ENCODE measurements at places on chromosomes 1 and 21.

DNA sequence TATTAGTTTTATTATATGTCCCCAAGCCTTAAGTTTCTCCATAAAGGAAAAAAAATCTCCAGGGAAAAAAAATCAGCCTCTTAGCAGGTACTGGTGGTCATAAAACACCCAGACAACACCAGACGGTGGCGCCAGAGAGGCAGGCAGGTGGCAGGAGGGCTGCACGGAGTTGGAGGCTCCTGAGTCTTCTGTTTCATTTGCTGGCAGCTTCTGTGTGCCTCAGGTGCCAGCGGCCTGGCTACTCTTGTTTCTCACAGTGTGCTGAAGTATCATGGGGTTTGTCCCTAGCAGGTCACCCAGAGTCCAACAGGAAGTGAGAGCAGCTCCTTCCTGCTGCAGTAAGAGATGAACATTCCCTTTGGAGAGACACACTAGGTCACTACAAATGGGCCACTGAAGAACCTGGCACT lies 123.3 kb upstream of the GADD45A start:
- no peak for DNase-seq
- H3K4me1 ChIP-seq, result peaks cover 31% of the 10 kb centered on the region
- H3K27ac ChIP-seq, result no peak overlapping the region
- no peaks in the 10 kb centered on the region for H3K27me3 ChIP-seq
- H3K36me3 ChIP-seq, result no peaks in the 10 kb centered on the region

DNA sequence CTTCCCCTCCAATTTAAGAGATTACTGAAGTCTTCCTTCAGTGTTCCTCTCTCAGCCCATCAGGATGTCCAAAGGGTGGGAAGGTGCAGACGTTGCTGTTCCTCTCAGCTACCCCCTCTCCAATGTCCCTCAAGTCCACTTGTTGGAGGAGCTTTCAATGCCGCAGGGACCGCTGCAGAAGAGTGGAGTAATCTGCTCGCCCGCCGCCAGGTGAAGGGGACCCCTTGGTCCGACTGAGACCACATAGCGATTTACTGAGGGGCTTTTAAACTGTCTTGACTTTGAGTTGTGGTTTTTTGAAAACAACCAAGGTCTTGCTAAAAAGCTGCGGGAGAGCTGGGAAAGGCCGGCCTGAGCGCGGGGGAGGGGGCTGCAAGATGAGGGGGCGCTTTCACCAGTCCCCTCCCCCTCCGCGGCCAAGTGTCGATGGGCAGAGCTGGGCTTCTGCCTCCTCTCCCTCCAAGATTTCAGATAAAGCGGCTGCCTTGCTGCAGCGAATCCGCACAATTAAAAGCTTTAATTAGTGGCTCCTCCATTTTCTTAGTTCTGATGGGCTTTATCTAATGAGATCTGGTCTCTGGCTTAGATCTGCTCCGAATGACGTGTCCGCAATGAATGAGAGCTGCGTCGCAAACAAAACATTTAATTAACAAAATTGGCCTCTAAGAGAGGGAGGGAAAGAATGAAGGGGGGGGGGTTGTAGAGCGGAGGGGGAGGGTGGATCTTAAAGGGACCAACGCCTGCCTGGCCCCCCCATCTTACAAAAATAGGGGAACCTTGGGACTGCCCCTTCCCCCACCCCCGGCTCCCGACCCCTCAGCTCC lies 5.9 kb downstream of the LMO4 start:
- no peaks in the 10 kb centered on the region for H3K36me3 ChIP-seq
- DNase-seq, result no peak

GRCh38 chr21:45236481-45236880 lies 51.2 kb downstream of the POFUT2 start:
- no peak for DNase-seq
- no peak overlapping the region for H3K27ac ChIP-seq
- no peaks in the 10 kb centered on the region for H3K4me1 ChIP-seq
- H3K27me3 ChIP-seq, result no peaks in the 10 kb centered on the region

GRCh38 chr1:224497714-224498573 lies 63.3 kb upstream of the WDR26 start:
- DNase-seq, result no peak
- H3K4me1 ChIP-seq, result peaks cover 44% of the 10 kb centered on the region
- H3K27ac ChIP-seq, result peak overlapping the region; percentile 92
- no peaks in the 10 kb centered on the region for H3K36me3 ChIP-seq

GRCh38 chr1:232901255-232901654 lies 49.2 kb upstream of the NTPCR start:
- no peaks in the 10 kb centered on the region for H3K36me3 ChIP-seq
- no peaks in the 10 kb centered on the region for H3K27me3 ChIP-seq
- DNase-seq, result no peak
- no peak overlapping the region for H3K4me3 ChIP-seq
- H3K27ac ChIP-seq, result no peak overlapping the region
- no peaks in the 10 kb centered on the region for H3K4me1 ChIP-seq
